ENCODE measurements at places on chromosomes 12 and 14. TPM values are rescaled to one million over a fixed set of nuclear protein-coding genes. Genes with fewer than 3 reads are reported as not detected.

DNA sequence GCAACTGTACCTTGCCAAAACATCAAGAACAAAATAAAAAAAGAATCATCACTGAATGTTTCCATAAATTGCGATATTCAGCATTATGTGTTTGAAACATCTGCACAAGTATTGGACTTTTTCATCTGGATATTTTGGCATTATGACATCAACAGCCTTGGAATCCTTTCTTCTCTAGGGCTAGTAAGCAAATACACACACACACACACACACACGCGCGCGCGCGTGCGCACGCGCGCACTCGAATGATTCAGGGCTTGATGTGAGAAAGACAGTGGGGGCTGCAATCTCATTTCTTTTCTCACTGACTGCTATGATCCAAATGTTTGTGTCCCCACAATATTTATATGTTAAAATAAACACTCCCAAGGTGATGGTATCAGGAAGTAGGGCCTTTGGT is 90.0 kb upstream of the SLC38A4 start:
- DNase-seq: no peak

GRCh38 chr12:123075087-123075645 is 75.7 kb downstream of the PITPNM2 start:
- no peak for DNase-seq

GRCh38 chr12:112543751-112544150 is 125.0 kb downstream of the PTPN11 start:
- DNase-seq: no peak

DNA sequence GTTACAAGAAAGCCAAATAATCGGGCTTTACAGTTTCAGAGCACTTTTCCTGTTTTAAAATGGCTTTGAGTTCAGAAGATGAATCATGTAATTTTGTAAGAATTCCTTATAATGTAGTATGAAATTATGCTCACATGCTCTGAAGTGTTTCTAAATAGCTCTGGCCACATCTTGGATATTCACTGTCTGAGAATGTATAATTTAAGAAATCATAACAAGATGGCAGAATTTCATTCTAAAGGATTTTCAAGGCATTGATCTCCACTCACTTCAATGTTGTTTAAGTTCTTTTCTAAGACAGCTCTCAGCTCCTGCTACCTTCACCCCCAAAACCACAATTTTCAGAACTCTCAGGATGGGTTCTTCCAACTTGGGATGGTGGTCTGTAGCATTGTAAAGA is 180.1 kb downstream of the DACT1 start:
- DNase-seq: no peak

GRCh38 chr14:81246461-81247270 is 25.9 kb upstream of the GTF2A1 start:
- DNase-seq: no peak

GRCh38 chr14:102949801-102950451 is 27.5 kb downstream of the AMN start:
- DNase-seq: no peak

GRCh38 chr14:53882684-53883083 is 73.9 kb downstream of the BMP4 start:
- DNase-seq: no peak

- DNase-seq: no peak
Measured at GRCh38 chr12:97630356-97630755, 167.8 kb downstream of the RMST start.

- DNase-seq: no peak
Measured at GRCh38 chr12:94165138-94165537, 16.8 kb downstream of the PLXNC1 start.

- DNase-seq: no peak
Measured at GRCh38 chr14:24362241-24362960, 5.6 kb upstream of the NFATC4 start.

DNA sequence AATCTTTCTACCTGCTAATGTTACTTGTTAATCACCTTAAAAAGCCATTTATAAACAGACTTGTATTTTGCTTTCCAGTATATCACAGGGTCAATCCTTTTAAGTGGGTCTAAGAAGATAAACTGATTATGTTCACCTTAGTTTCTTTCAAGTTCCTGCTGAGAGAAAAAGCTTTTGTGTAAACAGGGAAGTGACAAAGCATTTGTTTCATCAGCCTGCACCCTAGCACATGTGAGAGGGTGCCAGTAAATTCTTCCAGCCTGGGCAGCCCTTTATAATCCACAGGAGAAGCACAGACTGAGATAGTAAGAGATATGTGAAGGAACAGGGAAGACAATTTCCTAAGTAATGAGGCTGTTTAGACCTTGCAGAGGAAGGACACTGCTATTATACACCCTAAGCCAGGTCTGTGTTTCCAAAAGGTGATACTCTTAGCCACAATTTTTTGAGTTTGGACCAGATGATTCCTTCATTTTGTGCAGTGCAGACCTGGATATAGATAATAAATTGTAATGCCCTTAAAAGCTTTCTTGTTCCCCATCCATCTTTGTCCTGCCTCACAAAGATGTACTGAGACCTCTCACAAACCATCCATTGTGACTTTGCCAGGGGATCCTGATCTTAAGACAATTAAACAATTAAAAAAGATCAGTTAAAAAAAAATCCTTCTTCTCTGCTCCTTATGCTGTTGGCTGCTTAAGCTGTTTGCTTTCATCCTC is 150.7 kb downstream of the KTN1 start:
- DNase-seq: no peak

The LMO3 gene
- 2.6 TPM for polyA plus RNA-seq

The NPAS3 gene
- polyA plus RNA-seq: 8.6 TPM

The KCNA5 gene
- polyA plus RNA-seq: 2.5 TPM

The FZD10 gene
- polyA plus RNA-seq: 1.8 TPM

The LALBA gene
- polyA plus RNA-seq: not detected

The ADAMTS20 gene
- polyA plus RNA-seq: 0.76 TPM

The RNASE3 gene
- polyA plus RNA-seq: 0.44 TPM

The ENO2 gene
- polyA plus RNA-seq: 12.0 TPM

The UNC119B gene
- polyA plus RNA-seq: 88.9 TPM

The BDKRB2 gene
- polyA plus RNA-seq: 4.2 TPM
